A549 treated with RU486 at 1 μM for 4 hours (cell line): ENCODE measurements at places on chromosomes 13 and 19. TPM values are rescaled to one million over a fixed set of nuclear protein-coding genes. Genes with fewer than 3 reads are reported as not detected.

Gene PRR20D
- total RNA-seq, result not detected in 5 replicates

Gene FAM216B
- total RNA-seq, result not detected in 5 replicates

Gene SOX1
- not detected in 5 replicates for total RNA-seq

Gene ZNF813
- total RNA-seq, result 0.13 to 0.37 TPM (median 0.22 TPM) in 5 replicates

Gene ZNF302
- total RNA-seq, result 9.6 to 18.7 TPM (median 15.2 TPM) in 5 replicates

Gene IL4I1
- total RNA-seq, result 0.59 to 1.8 TPM (median 0.79 TPM) in 5 replicates

Gene ZNF835
- not detected in 5 replicates for total RNA-seq

Gene LYPD5
- total RNA-seq, result 0.14 to 0.22 TPM (median 0.15 TPM) in 3 of 5 replicates, not detected in the others

Gene ZNF599
- total RNA-seq, result 1.7 to 3.3 TPM (median 2.7 TPM) in 5 replicates

Gene TGFBR3L
- 0.78 to 2.4 TPM (median 1.9 TPM) in 5 replicates for total RNA-seq
